ENCODE measurements at places on chromosomes 12 and 14.

DNA sequence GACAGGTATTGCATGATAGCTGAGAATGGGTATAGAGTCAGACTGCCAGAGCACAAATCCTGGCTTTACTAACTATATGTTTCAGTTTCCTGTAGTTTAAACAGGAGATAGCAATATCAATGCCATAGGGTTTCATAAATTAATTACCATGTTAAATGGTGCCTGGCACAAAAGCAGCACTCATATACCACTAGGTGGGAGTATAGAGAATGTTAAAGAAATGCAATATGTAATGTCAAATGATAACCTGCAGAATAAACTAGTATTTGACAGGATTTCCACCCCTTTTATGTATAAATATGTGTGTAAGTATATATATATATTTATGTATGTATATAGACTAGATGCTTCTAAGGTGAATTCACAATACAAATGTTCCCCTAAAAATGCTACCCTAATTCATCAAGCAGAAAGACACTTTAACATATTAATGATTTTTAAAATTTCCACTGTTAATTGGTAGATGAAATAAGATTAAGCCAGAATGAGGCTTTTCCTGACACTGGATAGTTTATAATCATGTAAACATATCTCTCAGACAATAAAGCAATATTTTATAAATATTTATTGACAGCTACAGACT, 8.6 kb downstream of the WDR89 start:
- DNase-seq, result no peak

DNA sequence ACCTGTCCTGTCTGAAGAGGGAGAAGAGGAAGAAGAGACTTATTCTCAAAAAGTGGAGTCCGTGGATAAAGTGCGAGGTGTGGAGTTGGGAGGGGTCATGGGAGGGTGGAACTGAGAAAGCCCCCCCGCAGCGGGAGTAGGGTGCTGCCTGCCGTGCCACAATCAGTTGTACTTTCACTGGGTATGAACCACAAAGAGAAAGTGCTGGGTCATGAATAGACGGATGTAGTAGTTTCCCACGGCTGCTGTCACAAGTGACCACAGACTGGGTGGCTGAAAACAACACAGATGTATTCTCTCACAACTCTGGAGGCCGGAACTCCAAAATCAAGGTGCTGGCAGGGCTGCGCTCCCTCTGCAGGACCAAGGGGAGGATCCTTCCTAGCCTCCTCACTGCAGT, 5.5 kb downstream of the DNAH10 start:
- no peak for DNase-seq

DNA sequence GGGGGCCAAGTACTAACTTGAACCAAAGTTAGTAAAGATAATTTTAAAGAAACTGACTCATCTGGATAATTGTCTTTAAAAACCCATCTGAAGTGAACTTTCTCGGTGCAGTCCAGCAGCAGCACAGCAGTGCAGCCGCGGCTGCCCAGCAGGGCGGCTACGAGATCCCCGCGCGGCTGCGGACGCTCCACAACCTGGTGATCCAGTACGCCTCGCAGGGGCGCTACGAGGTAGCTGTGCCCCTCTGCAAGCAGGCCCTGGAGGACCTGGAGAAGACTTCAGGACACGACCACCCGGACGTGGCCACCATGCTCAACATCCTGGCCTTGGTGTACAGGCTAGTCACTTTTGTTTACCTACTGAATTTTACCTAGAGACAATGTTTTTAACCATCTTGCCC, 33.6 kb downstream of the KLC1 start:
- DNase-seq, result no peak

- DNase-seq, result no peak
Measured at GRCh38 chr12:9866860-9867269, 2.3 kb downstream of the CLEC2B start.

DNA sequence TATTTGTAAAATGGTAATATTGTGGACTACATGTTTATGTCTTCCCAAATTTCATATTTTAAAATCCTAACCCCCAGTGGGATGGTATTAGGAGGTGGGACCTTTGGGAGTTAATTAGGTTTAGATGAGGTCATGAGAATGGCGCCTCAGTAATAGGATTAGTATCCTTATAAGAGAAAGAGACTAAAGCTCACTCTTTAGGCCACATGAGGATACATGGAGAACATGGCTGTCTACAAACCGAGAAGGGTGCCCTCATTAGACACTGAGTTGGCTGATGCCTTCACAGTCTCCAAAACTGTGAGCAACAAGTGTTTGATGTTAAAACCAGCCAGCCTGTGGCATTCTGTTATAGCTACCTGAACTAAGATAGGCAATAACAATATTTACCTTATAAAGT, 58.3 kb upstream of the OTOGL start:
- DNase-seq, result no peak

DNA sequence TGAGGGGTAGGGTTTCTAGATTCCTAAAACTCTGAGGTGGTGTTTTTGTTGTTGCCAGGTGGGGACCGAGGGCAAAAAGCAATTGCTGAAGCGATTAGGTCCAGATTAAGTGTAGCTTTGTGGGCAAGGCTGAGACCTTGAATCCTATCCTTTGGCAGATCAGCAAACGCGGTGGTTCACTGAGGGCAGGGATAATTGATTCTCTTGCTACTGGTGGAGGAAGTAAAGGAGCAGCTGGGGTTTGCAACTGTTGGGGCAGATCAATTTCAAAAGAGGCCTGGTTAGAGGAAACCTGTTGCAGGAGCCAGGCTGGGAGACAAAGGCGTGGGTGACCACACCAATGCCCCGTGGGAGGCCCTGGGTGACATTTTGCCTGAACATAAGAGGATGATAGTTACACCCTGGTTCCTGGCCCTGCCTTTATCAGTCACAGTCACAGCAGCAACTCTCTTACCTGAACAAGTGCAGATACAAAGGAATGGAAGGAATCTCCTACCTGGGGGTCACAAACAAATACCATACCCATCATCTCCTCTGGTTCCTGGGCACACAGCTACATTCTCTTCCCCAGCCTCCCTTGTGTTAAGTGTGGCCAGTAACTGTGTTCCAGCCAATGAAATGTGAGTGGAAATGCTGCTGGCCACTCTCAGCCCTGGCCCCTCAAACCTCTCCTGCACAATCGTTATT, 43.3 kb upstream of the RASSF3 start:
- DNase-seq, result no peak

DNA sequence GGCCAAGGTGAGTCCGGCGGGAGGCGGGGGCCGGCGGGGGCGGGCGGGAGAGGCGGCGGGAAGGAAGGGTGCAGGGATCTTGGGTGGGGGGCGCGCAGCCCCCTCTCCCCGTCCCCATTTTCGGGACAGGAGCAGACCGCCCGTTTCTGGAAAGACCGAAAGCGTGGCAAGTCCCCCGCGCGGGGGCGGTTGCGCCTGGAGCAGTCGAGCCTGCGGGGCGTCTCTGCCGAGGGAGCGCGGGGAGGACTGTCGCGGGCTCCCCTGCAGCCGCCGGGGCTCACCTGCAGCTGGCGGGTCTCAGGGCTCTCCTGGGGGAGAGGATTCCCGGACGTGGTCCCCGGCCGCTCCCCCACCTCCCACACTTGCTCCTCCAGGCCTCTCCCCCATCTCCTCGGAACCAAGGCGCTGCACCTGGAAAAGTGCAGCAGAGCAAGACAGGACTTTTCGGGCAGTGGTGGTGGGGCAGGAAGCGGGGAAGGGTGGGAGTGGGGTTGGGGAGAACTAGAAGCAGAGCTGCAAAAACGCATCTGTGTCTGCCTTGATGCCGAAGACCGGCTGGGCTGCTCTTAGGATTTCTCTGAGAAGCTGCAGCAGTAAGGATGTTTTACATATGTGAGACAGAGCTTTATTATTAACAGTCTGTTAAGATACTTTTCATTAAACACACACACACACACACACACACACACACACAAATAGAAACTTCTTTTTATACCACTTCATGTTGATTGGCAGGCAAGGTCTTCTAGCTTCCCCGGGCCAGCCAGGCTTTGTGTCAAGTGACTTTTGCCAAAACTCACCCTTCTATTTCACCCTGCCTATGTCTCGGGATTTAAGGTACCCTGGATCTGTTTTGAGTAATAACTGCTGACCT, 677 bp downstream of the C12orf75 start:
- DNase-seq, result no peak

DNA sequence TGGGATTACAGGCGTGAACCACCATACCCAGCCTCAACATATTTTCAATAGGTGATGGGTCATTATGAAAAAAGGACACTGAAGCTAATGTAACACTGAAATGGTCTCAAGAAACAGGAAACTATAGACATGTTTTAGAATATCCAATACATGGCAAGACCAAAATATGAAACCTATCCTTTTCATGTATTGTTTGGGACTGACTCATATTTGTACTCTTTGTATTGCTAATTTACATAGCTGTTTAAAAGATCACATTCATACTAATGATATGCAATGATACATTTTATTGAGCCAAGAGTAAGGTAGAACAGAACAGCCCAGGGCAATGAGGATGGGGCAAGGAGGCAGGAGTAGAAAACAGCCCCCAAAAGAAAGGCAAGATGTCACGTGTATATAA, 32.6 kb downstream of the RESF1 start:
- no peak for DNase-seq

GRCh38 chr14:82779301-82779700, 1245.6 kb upstream of the SEL1L start:
- DNase-seq, result no peak

- DNase-seq, result no peak
Measured at GRCh38 chr12:57173089-57173488, 25.7 kb upstream of the LRP1-AS start.

GRCh38 chr14:29390081-29390832, 537.4 kb downstream of the PRKD1 start:
- DNase-seq, result no peak

DNA sequence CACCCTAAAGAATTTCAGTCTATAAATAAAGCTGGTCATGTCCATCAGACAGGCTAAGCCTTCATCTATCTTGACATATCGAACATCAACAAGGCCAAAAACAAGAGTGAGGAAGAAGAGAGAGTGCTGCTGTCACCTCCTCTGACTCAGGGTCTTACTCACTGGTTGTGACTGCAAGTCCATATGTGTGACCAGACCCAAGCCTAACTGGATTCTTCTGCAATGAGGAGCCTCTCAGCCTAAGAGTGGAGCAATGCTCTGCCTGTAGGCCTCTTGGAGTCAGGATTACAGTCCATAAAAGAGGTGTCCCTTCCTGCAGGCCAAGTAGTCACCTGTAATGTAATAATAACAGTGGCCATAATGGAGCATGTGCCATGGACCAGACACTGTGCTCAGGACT, 121.2 kb upstream of the SLC35F4 start:
- no peak for DNase-seq

DNA sequence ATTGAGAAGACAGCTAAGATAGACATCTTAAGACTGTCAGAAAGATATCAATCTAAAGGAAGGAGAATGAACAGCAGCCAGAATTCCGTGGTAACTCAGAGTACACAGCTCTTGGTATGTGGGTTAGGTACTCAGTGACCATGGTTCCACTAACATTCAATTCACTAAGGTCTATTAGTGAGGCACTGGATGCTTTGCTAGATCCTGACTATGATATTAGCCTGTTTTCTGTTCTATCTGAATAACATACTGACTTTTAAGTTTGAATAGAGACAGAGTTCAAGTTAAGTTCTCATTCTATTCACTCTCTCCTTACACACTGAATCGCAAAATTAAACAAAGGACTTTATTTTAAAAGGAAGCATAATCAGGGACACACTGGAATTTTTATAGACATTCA, 106.4 kb downstream of the PRKD1 start:
- DNase-seq, result no peak

DNA sequence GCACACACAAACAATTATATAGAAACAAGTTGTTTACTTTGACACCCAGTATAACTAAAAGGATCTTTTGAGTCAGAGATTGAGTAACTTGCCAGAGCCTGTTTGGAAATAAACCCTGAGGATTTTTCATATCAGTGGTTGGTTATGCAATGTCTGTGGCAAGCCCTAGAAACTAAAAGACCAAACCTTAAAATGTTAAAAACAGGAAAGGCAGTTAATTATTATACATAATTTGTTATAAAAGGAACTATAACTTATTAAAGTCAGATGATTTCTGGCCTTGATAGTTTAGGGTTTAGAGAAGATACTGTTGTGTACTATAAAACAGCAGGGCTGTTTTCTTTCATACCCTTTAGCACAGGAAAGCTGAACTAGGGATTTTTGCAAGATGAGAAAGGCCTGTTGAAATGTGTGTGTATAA, 44.1 kb downstream of the PSEN1 start:
- DNase-seq, result peak; percentile 73

- no peak for DNase-seq
Measured at GRCh38 chr12:131340616-131341210, 370.2 kb upstream of the SFSWAP start.

- DNase-seq, result no peak
Measured at GRCh38 chr12:105227879-105228278, 8.1 kb downstream of the APPL2 start.

DNA sequence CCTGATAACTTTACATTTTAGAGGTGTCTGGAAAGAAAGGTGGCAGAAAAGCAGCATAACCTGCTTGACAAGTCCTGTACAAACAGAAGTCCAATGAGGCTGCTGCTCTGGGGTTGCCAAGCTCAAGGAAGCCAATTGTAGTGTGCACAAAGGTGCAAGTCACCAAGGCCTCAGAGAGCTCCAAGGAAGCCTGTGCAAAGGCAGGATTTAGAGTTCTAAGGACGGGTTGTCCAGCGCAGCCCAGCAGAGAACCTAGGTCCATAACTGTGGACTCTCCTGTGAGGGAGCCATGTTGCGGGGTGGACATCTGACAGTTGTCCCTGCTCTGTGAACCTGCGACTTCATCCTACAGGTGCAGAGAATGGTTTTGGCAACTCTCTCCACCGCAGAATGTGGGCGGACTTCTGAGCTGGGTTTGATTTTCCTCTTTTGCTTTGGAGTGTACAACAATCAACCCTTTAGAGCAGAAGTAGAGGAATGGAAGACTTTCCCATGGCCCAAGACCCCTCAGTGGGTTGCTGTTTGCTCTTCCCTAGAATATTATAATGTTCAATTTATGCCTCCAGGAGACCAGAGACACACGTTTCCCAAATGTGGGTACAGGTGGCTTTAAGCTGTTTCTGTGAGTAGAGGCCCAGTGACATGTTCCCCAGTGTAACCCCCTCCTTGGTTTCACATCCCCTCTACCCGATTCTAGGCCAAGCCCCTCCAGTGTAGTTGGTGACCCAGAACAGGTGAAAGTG, 81.0 kb downstream of the ETV6 start:
- DNase-seq, result no peak

- no peak for DNase-seq
Measured at GRCh38 chr14:27090716-27091115, 492.9 kb upstream of the NOVA1 start.

DNA sequence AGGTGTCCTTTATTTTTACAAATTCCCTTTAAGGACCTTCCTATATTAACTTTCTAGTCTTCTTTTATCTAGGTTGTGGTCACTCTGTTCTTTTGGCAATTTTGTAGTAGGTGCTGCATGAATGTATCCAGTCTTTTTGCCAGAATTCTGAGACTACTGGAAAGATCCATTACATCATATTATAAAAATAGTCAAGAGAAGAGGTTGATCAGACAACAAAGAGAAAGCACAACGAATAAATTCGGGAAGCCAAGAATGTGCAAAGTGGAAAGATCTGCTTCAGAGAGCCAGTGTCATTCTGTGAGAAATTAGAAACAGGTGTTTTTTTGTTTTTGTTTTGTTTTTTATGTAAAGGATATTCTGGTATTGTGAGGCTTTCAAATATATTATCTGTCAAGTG, 15.8 kb upstream of the SLC16A7 start:
- no peak for DNase-seq
